ENCODE measurements at places on chromosomes 3 and 15. TPM values are rescaled to one million over a fixed set of nuclear protein-coding genes. Genes with fewer than 3 reads are reported as not detected.

DNA sequence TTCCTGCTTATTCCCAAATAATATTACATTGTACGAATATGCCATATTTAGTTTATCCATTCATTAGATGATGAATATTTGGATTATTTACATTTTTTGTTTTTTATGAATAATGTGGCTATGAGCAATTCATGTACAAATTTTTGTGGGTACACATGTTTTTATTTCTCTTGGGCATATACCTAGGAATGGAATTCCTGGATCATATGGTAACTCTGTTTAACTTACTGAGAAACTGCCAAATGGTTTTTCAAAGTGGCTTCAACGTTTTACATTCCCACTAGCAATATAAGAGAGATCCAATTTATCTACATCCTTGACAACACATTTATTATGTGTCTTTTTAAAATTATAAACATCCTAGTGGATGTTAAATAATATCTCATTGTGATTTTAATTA, 362.0 kb upstream of the TMCO5A start:
- DNase-seq = no peak

GRCh38 chr3:117515309-117515708, 805.7 kb downstream of the TUSC7 start:
- DNase-seq = no peak

DNA sequence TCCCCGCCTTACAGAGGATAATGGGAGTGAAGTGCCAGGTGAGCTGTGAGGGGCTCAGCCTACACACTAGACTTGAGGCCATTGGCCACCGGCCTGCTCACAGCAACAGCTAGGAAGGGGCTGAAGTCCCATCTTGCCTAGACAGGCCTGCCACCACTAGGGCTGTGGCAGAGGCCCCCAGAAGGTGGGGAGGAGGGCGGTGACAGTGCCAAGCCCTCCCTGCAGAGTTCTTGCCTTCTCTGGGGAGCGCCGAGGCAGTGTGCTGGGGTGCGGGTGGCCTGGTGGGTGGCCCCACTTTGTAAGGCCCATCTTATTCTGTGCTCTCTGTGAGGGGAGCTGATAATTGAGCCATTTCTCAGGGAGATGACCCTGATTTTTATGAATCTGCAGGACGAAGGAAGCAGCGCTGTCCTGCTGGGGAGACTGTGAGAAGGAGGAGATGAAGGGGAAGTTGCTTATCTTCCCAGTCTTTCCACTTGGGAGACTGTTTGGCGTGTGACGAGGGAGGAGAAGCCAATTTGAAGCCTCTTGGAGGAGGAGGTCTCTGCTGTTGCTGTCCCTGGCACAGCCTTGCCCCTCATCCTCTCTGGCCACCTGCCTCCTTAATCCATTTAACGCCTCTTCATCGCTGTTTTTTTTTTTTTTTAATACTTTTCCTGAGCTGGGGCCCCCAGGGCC, 104.3 kb downstream of the LINGO1 start:
- DNase-seq = no peak

DNA sequence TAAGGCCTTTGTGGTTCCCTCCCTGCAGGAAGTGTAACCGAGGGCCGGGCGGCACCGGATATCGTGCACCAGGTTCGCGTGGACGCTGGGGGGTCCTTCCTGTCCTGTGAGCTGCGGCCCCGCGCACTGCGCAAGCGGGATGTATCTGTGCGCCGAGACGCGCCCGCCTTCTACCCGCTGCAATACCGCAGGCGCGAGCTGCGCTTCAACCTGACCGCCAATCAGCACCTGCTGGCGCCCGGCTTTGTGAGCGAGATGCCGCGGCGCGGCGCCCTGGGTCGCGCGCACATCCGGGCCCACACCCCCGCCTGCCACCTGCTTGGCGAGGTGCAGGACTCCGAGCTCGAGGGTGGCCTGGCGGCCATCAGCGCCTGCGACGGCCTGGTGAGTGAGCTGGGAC, 35.9 kb downstream of the SAXO2 start:
- no peak for DNase-seq

CCDC54 gene
- 0.11 TPM for polyA plus RNA-seq

GOLGA8R gene
- polyA plus RNA-seq = 4.8 TPM

HYAL2 gene
- 62.7 TPM for polyA plus RNA-seq

RTF1 gene
- 70.0 TPM for polyA plus RNA-seq
